Skin of body (tissue), 3 donors: ENCODE measurements at places on chromosomes 6 and 20. TPM values are rescaled to one million over a fixed set of nuclear protein-coding genes. Genes with fewer than 3 reads are reported as not detected.

Gene DSTN
- 140 TPM for total RNA-seq

Gene MYBL2
- total RNA-seq = 4.2 TPM

Gene MAPK14
- 52.6 TPM for total RNA-seq

Gene ABHD12
- 22.6 TPM for total RNA-seq

Gene AP5S1
- 5.8 TPM for total RNA-seq

Gene PAK5
- 0.30 TPM for total RNA-seq

Gene ADTRP
- 14.0 TPM for total RNA-seq

Gene SLC24A3
- 7.1 TPM for total RNA-seq
